NCI-H2029 treated with DMSO at 0.1 percent for 48 hours (cell line): ENCODE measurements at places on chromosomes 16 and 17.
A peak's percentile ranks its signal among the peaks of the same experiment; 100 is the strongest.

- no peak for DNase-seq
Observed at GRCh38 chr17:78284146-78284545, 52.7 kb downstream of the TMEM235 start.

- DNase-seq, result no peak
Observed at GRCh38 chr17:17844500-17844899, 7.7 kb upstream of the SREBF1 start.

DNA sequence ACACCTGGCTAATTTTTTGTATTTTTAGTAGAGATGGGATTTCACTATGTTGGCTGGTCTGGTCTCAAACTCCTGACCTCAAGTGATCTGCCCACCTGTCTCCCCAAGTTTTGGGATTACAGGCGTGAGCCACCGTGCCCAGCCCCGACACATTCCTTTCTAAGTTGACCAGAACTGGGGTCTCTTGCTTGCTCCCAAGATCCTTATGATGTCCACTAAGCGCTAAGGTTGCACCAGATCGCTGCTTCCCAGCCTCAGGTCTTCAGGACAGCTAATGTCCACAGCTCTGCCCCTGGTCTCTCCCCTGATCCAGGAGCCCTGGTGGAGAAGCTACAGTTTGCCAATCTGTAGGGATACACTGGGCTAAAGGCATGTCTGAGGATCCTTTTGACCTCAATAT, 29.5 kb downstream of the NSMCE1 start:
- no peak for DNase-seq

- no peak for DNase-seq
Observed at GRCh38 chr17:81429821-81430551, 34.7 kb downstream of the BAHCC1 start.

- DNase-seq, result no peak
Observed at GRCh38 chr16:50216231-50216630, 50.1 kb upstream of the ADCY7 start.

DNA sequence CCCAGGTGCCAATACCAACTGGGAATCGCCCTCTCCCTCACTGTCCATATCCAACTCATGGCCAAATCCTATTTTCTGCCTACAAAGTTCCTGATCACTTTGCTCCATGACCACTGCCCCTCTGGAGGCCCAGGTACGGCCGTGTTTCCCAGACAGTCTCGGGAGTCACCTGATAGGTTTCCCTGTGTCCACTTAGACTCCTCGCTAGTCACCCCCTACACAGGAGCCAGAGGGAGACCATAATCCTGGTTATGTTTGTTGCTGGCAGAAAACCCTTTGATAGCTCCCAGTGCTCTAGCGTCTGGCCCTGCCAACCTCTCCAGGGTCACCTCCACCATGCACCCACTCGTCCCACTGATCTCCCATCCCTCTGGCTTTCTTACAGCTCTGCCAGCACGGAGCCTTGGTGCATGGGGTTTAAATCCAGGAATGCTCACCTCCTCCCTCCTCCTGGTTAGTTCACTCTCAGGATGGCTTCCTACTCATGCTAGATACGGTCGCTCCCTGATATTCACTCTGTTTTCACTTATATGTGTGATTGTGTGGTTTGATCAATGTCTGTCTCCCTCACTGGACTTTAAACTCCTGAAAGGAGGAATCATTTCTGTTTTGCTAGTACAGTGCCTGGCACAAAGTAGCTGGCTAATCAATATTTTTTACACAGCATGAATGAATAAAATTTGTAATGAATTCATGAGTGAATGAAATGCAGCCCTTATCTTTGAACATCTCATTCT, 7.5 kb upstream of the CALB2 start:
- no peak for DNase-seq

GRCh38 chr17:50154604-50155003, 4.1 kb upstream of the PPP1R9B start:
- DNase-seq, result no peak

DNA sequence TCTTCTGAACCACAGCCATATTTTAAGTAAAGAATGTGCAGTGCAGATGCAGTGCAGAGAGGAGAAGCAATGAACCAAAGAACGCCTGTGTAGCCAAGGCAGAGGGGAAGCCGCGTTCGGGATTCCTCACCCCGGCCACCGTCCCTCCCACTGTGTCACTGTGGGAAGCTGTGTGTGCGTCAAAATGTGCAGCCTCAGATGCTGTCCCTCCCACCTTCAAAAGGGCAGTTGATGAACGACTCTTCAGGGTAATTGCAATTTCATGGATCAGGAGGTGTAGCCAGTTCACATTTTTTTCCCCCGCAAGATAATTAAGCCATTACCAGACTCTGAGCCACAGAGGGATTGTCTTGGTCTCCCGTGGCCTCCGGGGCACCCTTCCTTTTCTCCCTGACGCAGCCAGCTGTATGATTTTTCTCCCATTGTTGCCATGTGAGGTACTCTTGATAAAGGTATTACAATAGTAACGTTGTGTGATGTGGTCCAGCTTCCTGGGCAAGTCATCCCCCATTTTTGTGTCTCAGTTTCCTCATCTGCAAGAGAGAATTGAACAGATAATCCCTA, 190.0 kb downstream of the FOXL1 start:
- no peak for DNase-seq

- no peak for DNase-seq
Observed at GRCh38 chr16:75590920-75591843, 25.0 kb downstream of the GABARAPL2 start.

GRCh38 chr16:85061566-85061965, 34.0 kb downstream of the KIAA0513 start:
- DNase-seq, result no peak

- DNase-seq, result no peak
Observed at GRCh38 chr17:65121368-65121767, 15.8 kb upstream of the RGS9 start.

GRCh38 chr17:7843536-7844291, 9.7 kb downstream of the KDM6B start:
- peak; percentile 43 for DNase-seq

DNA sequence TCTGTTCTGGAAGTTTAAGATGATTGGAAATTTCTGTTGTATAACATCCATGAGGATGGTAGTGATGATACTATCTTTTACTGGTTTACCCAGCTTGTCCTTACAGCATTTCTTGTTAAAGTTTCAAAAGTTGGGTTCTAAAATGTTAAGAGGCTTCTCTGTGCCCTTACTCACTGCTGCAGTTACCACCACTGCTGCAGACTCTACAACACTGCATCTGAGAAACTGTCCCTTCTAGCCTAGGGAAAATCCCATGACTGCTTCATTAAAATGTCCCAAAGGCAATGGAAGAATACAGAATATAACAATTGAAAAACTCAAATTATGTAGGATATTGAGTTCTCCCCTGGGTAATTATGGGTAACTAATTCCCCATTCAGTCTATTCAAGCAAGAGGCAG, 3.8 kb upstream of the NSRP1 start:
- no peak for DNase-seq

DNA sequence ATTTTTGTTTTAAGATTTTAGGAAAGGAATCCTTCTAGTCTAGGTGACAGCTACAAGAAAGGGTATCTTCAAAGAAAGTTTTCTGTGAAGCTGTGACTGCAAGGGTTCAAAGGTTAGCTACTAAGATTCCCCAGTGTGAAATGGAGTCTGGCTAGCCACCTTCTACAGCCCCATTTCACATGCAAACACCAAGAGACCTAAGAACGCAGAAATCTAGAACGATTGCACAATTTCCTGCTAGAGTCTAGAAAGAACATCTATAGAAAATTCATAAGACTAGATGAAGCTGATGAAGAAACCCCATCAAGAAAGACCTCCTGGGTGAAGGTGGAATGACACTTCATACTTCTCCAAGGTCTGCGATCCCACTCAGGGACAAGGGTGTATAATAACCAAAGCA, 77.1 kb downstream of the STX8 start:
- no peak for DNase-seq

GRCh38 chr16:19872179-19872863, 12.3 kb downstream of the GPRC5B start:
- no peak for DNase-seq

DNA sequence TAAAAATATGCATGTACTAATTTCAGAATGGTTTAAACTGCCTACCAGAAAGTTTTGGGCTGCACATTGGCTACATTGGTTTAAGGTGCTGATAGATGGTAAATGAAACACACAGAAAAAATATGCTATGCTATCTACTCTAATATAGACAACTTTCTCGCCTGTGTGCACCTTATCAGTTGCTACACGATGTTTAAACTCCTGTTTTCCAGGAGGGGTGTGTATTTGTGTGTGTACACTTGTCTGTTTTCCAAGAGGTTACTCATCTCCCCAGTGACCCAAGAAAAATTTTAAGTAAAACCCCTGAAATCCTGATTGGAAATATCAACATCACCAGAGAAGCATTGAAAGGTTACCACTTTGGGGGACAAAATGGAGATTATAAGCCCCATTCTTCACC, 21.6 kb upstream of the PSMC5 start:
- DNase-seq, result no peak

GRCh38 chr16:56121156-56121500, 70.2 kb upstream of the GNAO1 start:
- DNase-seq, result no peak

DNA sequence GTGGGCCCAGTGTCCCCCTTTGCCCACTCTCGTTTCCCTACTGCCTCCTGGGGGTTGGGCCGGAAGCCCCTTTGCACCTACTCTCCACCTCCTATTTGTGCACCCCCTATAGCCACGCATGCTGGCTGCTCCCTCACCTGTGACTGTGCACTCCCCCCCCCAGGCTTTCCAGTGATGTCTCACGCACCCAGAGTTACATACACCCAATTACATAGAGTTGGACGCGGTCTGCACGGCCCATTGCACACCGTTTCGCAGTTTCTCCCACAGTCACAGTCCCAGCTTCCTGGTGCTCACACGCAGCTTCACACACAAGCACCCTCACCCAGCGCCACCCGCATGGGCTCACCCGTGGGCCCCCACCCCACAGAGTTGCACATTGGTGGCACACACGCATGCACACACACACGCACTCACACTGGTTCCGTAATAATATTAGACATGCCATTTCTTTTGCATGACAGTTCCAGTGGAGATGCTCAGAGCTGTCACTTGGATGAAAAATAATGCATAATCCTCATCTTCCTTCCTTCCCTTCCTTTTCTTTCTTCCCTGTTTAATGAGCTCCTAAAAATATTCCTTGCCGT, 21.5 kb upstream of the C1QL1 start:
- DNase-seq, result no peak

DNA sequence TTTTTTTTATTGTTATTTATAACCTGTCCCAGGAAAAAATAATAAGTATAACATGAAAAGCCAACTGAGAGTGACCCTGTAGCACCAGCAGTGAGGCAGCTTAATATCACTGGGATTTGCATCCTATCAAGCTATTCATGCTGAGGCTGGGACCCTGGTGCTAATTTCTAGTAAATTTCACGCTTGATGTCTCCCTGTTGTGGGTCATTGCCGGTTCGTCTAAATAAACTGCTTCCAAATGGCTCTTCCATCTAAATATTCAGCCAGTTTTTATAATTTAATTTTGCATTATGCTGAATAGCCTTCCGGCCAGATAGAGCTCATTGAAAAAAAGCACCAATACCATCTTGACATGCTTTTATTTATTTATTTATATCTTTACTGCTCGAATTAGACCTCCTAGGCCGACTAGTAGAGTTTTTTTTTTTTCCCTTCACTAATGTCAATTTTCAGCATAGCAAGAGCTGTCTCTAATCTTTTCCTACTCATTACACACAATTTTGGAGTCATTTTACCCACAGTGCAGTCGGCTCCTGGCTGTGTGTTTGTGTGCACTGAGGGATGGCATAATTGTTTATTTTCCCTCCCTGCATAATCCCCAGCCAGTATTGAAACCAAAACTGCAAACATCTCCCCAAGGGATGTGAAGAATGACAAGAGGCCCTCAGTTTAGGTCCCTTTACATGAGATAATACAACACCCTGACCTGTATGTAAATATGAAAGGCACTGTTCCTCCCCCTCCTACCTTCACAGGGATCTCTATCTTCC, 168.8 kb downstream of the AATF start:
- no peak for DNase-seq

GRCh38 chr17:77916703-77917481, 41.6 kb upstream of the TNRC6C start:
- DNase-seq, result no peak

DNA sequence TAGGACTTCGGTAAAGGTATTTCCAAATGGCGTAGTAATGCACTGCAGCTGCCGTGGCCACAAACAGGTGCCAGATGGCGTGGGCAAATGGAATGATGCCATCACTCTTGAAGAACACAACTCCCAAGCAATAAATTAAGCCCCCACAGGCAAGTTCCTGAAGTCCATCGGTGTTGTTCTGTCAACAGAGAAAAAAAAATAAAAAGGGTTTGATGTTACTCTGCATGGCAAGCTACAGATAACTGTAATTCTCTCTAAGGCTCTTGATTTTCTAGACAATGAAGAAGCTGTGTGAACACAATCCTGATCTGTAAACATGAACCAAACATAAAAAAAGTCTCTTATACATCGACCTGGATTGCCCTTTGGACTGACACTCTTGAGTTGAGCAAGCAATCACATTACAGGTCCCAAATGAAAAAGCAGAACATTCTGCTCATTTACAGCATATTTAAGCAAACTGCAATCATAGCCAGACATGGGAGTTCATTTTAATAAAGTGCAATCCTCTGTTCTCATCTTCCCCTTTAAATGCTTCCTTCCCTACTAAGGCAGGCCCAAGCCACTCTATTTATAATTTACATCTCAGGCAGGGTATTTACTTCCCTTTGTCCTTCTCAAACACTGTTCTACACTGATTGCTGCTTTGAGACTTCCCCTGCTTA, 27.1 kb downstream of the MMD start:
- no peak for DNase-seq

DNA sequence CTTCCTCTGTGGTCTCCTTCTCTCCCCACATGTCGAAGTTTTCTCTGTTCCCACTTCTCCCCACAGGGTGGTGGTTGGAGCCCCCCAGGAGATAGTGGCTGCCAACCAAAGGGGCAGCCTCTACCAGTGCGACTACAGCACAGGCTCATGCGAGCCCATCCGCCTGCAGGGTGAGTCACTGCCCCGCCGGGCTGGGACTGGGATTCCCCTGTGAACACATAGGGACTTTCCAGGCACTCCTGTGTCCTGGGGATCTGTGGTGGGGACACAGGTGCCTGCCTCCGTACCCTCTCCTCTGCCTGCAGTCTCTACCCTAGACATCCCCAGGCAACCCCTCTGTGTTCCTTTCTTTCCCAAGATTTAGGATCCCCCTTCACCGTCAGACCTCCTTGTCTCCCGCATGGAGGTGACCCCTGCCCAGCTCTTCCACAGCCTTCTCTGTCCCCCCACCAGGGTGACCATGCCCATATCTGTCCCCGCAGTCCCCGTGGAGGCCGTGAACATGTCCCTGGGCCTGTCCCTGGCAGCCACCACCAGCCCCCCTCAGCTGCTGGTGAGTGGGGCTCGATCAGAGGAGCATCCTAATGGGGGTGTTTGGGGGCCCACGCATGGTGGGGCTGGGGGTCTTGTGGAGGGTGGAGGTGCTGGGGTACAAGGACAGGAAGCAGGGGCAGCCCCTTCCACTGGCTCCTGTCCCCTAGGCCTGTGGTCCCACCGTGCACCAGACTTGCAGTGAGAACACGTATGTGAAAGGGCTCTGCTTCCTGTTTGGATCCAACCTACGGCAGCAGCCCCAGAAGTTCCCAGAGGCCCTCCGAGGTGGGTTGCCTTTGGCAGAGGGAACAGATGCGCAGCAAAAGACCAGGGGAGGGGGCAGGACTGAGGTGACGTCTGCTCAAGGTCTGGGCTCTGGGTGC, 5.8 kb downstream of the ITGAM start:
- DNase-seq, result no peak

- DNase-seq, result no peak
Observed at GRCh38 chr17:40542558-40543411, 22.5 kb downstream of the CCR7 start.

GRCh38 chr17:48026502-48027321, 10.9 kb downstream of the COPZ2 start:
- peak; percentile 69 for DNase-seq

GRCh38 chr16:61890386-61890785, 145.9 kb downstream of the CDH8 start:
- DNase-seq, result no peak
